ENCODE measurements at places on chromosomes 5 and 9.

- no peak for DNase-seq
Observed at GRCh38 chr5:171862624-171863023, 77.0 kb downstream of the SMIM23 start.

DNA sequence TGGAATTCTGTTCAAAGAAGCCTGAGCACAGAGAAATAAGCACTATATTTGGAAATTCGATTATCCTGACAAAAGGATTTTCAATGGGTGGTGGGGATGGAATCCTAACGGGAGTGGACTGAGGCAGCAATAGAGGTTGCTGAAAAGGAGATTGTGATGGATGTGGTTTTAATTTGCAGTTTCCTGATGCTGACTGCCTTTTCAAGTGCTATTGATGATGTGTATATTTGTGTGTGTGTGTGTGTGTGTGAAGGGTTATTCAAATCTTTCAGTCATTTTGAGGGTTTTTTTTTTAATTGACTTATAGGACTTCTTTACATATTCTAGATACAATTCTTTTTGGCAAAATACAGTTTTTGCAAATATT, 614.5 kb downstream of the HINT1 start:
- DNase-seq, result no peak

- peak; percentile 64 for DNase-seq
Observed at GRCh38 chr9:117704024-117704575, at the start of gene TLR4. Gene TLR4, plus strand, starts transcription at chr9:117704403. Its CDS starts 70 bp downstream, at chr9:117704473.

- no peak for DNase-seq
Observed at GRCh38 chr5:154708846-154709245, 46.3 kb upstream of the LARP1 start.

- no peak for DNase-seq
Observed at GRCh38 chr5:133480866-133481265, 131.5 kb downstream of the FSTL4 start.

- DNase-seq, result no peak
Observed at GRCh38 chr5:66232706-66233445, 88.8 kb downstream of the SREK1 start.

GRCh38 chr9:13810510-13810909, 503.4 kb downstream of the NFIB start:
- DNase-seq, result no peak

DNA sequence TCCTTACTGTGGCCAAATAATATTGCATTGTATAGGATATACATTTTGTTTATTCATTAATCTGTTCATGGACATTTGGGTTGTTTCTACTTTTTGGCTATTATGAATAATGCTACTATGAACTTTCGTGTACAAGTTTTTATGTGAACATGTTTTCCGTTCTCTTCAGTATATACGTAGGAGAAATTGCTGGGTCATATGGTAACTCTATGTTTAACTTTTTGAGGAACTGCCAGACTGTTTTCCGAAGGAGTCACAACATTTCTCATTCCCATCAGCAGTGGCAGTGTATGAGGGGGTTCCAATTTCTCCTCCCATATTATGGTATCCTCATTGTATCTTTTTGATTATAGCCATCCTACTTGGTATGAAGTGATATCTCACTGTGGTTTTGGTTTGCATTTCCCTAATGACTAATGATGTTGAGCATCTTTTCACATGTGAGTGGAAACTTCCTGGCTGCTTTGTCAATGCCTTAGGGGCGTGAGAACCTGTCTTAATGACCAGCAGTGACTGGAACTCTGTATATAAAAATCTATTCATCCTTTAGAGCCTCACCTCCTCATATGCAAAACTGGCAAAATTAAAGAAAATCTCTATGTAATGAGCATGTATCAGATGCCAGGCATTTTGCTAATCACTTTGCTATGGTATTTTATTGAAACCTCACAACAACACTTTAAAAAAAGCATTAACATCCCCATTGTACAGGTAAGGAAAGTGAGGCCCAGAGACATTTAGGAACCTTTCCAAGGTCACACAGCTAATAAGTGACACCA, 47.8 kb upstream of the TGFBR1 start:
- no peak for DNase-seq
